ENCODE measurements at places on chromosomes 12 and 14.

DNA sequence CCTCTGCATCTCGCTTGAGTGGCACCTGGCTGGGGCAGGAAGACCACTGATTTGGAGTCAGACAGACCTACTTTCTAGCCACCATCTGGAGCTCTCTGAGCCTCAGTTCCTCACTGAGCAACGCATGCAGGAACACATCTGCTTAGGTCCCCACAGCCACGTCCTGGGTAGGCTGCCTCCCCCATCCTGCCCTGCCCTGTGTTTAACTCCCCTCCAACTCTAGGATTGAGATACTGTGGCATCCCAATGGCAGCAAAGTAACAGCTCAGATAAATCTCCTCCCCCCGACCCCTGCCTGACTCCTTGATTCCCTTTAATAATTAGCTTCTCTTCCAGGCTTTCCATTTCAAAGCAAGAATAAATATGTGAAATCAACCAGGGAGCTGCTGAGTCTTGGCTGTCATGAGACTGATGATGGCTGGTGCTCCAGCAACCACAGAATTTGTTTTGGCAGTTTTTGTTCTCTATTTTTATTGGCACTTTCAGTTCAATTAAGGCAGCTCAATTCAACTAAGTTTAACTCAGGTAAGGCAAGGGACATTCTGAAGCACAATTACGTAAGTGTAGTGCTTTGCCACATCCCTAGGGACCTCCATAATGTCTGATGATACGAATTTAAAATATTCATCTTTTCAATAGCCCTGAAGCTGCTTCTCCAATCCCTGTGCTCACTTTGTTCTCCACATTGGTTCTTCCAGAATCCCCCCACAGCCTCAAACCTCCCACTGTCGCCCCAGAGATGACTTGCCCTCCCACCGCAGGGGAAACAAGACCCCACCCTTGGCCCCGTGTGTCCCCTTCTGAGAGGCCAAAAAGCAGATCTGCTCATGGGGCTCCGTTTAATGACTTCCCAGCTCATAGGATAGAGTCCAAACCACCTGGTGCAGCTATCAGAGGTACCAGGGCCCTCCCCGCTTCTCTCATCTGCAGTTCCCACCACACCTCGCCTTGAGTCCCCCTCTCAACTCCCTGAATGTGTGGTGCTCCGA lies 58.2 kb downstream of the ESR2 start:
- DNase-seq = no peak

DNA sequence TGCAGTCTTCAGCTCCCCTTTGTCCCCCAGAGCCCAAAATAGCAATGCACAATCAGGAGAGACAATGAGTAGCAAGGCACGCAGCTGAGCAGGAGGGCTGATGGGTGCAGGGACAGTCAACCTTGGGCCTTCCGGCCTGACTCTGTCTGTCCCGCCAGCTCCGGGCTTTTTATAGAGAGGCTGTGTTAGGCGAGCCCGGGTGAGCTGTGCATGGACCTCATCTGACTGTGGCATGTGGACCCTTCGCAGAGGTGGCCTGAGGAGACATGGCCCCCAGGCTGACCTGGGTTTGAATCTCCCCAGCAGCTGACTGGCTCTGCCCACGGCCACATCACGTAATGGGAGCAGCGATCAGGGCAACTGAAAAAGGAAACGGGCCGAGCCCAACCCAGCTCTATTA lies 177.9 kb downstream of the TSPAN9 start:
- DNase-seq = no peak

- DNase-seq = no peak
Observed at GRCh38 chr12:19432309-19433170, 6.8 kb upstream of the AEBP2 start.

GRCh38 chr12:132807295-132808092 lies 21.2 kb downstream of the GOLGA3 start:
- DNase-seq = no peak

DNA sequence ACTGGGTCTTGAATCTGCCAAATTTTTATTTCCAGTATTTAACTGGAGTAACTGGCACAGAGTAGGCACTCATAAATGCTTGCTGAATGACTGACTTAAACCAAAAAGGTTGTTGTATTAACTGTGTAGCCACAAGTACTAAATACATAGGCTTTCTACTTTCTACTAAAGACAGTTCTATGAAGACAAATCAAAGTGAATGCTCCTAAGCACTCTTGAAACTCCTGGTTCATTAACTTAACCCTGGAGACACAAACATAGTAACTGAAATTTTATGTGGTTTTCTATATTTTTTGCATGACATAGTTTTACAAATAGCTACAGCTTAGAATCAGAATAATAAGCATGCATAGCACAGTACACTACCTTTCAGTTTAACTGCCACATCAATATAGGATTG lies 70.4 kb downstream of the TXNDC16 start:
- DNase-seq = no peak

- no peak for DNase-seq
Observed at GRCh38 chr12:128387811-128388422, 120.9 kb downstream of the TMEM132C start.
